ENCODE measurements at places on chromosomes 16 and 17. TPM values are rescaled to one million over a fixed set of nuclear protein-coding genes. Genes with fewer than 3 reads are reported as not detected.

NPIPB13 gene
- not detected for polyA plus RNA-seq

KRTAP4-4 gene
- polyA plus RNA-seq = not detected

- DNase-seq = peak; percentile 49
These were observed 188.5 kb downstream of the MAP2K6 start for GRCh38 chr17:69602972-69603371.

DNA sequence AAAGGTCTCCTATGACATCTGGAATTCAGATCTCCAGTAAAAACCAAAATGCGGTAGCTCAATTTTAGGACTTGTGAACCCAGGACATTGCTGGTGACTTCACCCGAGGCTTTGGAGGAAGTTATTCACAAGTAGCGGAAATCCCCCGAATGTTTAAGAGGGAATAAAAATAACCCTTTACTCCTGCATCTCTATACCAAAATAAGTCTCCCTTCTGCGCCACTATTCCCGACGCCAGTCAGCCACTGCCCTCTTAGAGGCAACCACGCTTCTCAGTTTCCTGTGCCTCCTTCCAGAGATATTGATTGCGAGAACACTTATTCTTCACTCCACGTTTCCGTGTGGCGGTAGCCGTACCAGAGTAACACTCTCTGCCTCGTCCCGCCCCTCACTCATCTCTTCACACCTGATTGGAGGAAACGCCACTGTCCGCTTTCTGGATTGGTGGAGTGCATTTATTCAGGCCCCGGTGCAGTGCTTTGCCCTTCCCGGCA, 27.4 kb downstream of the EMP2 start:
- peak; percentile 61 for DNase-seq

- no peak for DNase-seq
These were observed 32.5 kb downstream of the NMT1 start for GRCh38 chr17:45093444-45094110.

DNA sequence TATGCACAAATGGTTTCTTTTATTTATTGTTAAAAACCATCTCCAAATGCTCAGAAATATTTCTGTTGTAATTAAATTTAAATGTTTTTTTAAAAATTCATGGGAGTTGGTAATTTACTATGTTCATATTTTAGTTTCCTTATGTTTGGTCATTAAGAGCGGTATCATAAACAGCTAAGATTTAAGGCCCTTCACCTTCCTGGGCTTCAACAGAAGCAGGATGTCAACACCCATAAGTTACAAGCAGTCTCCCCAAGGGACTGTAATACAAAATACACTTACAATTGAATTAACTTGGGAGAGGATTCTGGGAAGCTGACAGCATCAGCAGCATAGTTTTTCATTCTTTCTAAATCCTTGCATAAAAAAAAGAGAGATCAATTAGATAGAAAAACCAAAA, 30.9 kb upstream of the TANC2 start:
- no peak for DNase-seq

DNA sequence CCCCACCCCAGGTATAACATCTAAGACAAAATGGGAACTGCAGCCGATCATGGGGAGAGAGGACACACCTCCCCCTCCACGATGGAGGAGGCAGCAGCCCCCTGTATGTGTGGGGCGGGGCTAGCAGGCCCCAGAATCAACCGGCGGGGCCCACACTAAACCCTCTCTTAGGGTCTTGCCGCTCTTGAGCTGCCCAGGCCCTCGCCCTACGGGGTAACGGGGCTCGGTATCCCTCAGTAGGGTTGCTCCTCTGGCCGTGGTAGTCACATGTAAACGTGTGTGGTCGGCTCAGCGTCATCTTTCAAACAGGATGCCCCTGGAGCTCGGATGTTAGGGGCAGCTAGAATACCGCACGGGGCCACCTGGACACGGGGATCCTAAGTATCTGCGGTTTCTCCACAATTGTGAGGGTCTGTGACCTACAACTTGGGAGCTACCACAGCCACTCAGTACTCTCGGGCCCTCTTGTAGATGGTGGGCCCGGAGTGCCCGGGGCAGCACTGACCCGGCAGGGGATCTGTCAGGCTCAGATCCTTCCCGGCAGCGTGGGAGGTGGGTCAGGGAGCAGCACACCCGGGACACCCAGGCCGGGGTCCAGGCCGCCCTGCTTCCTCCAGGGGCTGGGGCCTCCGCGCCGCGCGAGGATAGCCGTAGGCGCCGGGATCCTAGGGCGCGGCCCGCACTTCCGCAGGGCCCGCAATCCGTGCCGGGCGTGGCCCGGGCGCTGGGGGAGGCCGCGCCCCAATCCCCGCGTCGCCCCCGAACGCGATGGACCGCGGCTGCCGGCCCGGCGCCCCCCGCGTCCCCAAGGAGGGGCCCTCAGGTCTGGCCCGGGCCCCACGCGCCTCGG, 781 bp downstream of the ARHGDIA start:
- DNase-seq = peak; percentile 57

DNA sequence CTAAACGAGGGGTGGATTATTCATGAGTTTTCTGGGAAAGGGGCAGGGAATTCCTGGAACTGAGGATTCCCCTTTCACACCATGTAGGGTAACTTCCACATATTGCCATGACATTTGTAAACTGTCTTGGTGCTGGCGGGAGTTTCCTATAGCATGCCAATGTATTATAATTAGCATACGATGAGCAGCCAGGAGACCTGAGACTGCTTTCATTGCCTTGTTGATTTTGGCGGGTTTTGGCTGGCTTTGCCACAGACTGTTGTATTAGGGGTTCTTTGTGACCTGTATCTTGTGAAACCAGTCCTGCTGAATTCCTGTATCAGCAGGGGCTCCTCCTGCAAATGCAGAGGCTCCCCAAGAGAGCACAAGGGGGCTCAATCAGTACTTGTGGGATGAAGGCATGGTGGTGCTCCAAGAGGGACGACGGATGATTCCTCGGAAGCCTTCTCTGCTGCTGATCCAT, 104.4 kb upstream of the CACNG5 start:
- no peak for DNase-seq

GRCh38 chr17:27603880-27604794, 26.9 kb upstream of the LGALS9 start:
- no peak for DNase-seq

DNA sequence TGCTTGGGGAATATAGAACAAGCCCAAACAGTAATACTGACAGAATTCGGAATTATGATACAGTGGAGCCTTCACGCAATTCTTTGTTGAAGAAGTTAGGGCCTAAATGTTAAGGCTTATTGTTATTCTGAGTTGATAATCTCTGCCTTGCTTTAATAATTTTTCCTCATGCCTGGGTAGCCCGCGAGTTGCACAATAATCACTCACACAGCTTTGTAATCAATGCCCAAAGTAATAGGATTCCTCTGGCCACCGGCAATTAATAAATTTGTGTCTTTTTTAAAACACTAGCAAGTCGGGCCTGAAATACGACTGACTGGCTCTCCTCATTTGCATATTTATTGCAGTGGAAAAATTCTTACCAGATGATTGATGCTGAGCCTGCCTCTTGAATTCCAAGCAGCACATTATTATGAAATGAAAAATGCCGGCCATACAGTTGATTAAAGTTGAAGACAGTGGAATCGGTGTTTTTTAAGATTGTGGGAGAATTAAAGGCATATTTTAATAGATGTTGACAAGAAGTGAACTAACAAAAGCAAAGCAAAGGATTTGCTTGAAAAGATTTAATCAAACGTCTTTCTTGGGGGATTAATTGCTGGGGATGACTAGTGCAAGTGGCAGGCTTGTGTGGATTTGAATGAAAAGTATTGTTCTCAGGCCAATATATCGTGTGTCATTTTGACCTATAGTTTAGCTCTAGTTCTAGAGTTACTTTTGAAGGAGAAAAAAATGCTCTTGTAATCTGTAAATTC, 30.2 kb downstream of the AATF start:
- no peak for DNase-seq
